ENCODE measurements at places on chromosomes 6 and 20.

DNA sequence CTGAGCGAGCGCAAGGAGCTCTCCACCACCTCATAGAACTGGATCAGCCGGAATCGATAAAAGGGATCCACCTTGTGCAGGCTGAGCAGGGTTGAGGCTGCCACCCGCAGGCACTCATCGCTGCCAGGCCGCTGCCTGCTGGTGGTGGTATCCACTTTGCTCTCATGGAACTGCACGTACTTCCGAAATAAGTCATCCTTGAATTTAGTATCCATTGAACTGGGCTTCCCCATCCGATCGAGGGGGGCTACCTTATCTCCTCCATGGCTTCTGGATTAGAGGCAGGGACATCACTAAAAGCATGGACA lies 7.1 kb downstream of the SPATA2 start:
- DNase-seq: no peak

- no peak for DNase-seq
Observed at GRCh38 chr6:23533311-23533710, 592.7 kb upstream of the NRSN1 start.

GRCh38 chr6:111992851-111993250 lies 61.1 kb upstream of the CCN6 start:
- no peak for DNase-seq

GRCh38 chr6:11202513-11203305 lies 29.8 kb downstream of the NEDD9 start:
- no peak for DNase-seq

DNA sequence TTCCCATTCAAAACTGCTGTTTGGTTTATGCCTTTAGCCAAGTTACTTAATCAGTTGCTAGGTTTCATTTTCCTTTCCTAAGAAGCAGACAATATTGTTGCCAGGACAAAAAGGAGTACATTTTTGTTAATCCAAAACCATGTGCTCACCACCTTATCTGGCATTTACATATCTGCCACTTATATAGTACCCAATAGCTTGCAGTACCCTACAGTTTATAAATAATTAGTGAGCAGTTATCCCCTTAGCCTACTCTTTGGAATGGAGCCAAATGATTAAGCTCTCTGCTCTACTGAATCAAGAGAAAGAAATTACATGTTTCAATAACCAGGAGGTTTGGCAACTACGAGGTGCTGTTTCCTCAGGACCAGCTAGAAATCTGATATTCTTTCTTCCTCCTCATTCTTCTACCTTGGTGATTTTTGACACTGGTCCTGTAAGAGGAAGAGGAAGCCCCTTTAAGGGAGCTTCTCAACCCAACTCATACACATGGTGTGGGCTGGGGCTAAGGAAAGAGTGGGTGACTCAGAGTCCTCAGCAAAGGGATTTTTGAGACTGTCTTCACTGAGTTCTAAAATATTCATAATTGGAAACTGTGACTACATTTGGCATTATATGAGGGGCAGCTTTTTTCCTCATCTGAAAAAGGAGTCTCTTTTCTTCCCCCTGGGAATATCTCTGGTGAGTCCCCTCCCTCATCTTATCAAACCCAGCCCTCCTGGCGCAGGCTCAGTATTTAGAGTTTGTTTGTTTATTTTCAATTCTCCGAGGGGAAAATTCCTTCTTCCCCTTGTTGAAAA lies 1.5 kb downstream of the ZNFX1 start:
- no peak for DNase-seq

GRCh38 chr20:63580796-63581461 lies 6.9 kb upstream of the HELZ2 start:
- no peak for DNase-seq

GRCh38 chr20:31863296-31864085 lies 6.8 kb downstream of the DUSP15 start:
- DNase-seq: no peak

- DNase-seq: no peak
Observed at GRCh38 chr6:100923481-100924165, 42.5 kb upstream of the ASCC3 start.

DNA sequence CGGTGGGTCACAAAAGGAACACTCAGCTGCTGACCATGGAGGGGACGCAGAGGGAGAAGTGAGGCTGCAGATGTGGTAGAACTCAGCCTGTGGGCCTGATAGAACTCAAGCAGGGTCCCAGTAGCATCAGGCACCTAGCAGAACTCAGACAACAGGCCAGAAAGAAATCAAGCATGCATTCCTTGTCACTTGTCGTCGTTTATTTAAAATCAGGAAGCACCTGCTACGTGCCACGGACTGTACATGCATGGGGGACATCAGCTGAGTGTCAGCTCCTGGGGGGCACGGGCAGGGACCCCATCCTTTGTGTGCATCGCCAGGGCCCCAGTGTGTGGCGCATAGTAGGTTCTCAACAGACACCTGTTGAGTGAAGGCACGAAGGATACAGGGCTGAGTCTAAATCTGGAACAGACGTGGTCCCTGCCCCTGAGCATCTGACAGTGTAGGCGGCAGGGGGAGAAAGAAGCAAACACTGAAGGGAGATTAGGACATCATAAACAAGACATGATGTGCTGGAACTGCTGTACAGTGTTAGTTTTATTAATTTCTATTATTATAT lies 32.5 kb downstream of the UQCC2 start:
- no peak for DNase-seq

DNA sequence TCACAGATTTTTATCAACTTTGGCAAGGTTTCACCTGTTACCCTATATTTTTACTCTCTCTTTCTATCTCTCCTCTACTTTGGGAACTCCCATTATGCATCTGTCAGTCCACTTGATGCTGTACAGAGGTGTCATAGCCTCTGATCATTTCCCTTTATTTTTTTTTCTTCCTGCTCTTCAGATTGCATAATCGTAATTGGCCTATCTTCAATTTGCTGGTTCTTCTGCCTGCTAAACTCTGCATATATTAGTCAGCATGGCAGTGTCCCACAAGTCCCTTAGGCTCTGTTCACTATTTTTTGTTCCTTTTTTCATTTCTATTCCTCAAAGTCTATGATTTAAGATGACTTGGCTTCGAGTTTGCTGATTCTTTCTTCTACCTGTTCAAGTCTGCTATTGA lies 44.7 kb upstream of the MICB start:
- no peak for DNase-seq

- DNase-seq: no peak
Observed at GRCh38 chr6:54868556-54868955, 22.0 kb downstream of the FAM83B start.

GRCh38 chr6:11050731-11051130 lies 6.6 kb upstream of the ELOVL2 start:
- DNase-seq: no peak

- DNase-seq: no peak
Observed at GRCh38 chr6:117200067-117200466, 65.3 kb upstream of the VGLL2 start.

DNA sequence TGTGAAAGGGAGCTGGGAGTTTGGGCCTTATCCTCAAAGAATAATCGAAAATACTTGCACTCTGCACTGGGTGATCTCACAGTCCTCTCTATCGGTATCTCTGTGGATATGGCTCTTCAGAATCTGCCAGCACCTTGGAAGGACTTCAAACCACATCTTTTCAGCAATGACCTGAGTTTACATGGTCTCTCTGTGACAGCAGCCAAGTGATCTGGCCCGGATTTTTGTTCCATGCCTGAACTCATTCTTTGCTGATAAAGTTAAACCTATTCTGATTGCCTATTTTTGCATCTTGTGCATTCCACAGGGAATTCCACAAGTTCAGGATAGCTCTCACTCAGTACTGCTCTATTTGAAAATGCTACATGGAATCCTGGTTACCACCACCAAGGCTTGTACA lies 98.9 kb downstream of the HDGFL1 start:
- no peak for DNase-seq

DNA sequence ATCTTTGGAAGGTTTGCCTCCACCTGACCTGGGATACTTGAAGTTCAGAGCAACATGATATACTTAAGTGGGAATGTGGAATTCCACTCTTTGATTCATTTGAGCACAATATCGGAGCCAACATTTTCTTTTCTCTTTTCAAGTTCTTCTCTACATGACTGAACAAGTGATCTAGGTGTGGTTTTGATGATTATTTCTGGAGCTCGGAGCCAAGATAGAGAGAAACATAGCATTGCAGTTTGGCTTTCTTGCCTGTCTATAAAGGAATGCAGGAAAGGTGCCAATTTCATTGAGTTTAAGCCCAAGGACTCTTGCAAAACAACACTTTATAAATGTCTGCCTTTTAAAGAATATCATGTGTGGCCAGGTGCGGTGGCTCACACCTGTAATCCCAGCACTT lies 124.2 kb upstream of the FAM83B start:
- no peak for DNase-seq

DNA sequence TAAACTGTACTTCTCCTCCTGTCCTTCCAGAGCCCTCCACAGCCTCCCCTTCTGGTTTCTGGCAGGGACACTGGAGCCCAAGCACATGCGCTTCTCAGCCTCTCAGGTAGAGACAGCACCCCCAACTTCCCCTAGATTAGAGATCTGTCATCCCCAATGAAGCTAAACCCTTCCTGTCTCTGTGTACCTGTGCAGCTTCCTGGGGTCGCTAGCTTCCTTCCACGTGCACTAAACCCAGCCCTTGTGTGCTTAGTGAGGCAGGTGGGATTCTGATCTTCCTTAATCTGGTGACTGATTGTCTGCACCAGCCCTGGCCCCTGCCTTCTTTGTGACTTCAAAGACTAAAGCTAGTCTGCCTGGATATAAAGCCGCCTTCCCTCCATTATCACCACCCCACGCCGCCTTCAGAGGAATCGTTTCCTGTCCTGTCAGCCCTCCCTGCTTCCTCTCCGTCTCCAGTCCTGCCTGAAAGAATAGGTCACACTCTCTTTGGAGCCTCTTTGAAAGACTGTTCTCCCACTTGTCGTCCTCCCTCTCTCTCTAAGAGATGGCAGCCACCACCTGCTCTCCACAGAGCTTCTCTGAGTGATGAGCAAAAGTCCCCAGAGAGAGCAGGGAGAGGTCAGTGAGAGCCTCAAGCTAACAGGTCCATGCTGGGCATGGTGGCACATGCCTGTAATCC lies 27.5 kb downstream of the CAPN11 start:
- no peak for DNase-seq

- DNase-seq: no peak
Observed at GRCh38 chr20:24598346-24598745, 128.9 kb downstream of the SYNDIG1 start.

DNA sequence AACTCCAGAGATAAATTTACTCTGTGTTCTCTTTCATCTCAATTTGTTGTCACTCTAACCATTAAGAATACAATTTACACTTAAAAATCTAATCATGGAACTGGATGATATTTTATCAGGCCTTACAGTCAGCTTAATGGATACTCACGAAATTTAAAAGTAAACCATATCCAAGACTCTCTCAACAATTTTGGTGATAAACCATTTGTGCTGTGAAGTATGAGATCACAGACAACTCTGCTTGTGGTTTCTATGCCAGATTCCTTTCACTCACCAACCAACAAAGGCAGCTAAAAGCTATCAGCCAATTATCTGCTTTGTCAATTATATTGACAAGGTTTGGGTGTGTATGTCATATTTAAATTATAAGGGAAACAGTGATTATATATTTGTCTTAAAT lies 155.8 kb downstream of the TRDN start:
- DNase-seq: no peak

GRCh38 chr6:25927178-25927577 lies 3.3 kb downstream of the SLC17A2 start:
- DNase-seq: no peak

GRCh38 chr20:57275813-57276212 lies 9.4 kb upstream of the BMP7 start:
- no peak for DNase-seq

DNA sequence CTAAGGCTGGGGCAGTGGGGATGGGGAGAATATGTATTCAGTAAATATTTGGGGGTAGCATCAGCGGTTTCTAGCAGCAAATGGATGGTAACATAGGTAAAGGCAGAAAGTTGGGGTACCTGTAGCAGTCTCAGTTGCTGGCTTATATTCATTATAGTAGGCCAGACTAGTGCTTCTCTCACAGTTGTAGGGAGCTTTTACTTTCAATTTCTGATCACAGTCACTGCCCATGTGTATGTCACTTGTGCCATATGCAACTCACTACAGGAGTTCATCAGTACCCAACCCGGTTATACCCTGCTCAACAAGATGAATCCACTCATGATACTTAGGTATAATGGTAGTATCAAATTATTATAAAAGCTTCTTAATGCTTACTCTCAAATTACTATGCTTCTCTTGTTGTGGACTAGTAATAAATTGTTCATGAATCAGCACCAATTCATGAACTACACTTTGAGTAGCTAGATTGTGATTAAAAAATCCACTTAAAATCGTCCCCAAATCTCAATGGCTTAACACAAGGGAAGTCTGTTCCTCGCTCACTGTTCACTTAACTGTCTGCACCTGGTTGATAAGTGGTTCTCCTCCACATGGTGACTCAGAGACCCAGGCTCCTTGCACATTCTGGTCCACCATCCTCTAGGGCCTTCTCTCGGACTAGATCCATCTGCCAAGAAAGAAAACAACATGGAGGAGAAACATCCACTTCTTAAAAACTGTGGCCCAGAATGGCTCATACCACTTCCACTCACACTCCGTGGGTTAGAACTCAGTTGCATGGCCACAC lies 31.3 kb upstream of the MYLIP start:
- DNase-seq: no peak

DNA sequence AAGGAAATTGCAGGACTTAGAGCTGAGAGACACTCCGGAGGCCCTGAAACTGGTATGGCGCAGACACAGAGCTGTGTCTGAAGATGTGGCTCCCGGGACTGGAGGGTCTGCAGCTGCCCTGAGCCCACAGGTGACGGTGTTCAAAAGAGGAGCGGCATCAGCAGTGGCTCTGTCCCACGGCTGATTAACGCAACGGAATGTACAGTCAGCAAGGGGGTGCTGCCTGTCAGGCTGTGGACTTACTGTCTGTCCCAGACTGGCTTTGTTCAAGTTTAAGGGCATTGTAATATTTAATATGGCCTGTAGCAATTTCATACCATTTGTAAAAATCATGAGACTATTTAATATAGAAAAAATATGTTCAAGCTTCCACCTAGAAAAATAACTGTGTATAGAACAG lies 228.0 kb upstream of the TAB2 start:
- no peak for DNase-seq

DNA sequence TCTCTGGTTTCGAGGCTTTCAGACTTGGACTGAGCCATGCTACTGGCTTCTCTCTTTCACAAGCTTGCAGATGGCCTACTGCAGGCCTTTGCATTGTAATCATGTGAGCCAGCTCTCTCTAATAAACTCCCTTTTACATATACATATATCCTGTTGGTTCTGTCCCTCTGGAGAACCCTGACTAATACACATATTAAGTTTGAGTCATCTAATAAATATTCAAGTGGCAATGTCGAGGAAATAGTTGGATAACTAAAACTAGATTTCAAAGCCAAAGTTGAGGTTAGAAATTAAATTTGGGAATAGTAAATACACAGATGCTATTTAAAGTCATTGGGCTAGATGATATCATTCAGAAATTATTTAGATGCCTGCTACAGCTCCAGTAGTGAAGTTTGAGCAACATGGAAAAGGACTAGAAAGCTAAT lies 1343.4 kb downstream of the GRIK2 start:
- DNase-seq: no peak

- peak; percentile 44 for DNase-seq
Observed at GRCh38 chr20:36573798-36574365, 485 bp downstream of the TGIF2 start.

Measured in uterus (tissue), 4 donors.